ENCODE measurements at places on chromosomes 3 and 15. TPM values are rescaled to one million over a fixed set of nuclear protein-coding genes. Genes with fewer than 3 reads are reported as not detected.

DNA sequence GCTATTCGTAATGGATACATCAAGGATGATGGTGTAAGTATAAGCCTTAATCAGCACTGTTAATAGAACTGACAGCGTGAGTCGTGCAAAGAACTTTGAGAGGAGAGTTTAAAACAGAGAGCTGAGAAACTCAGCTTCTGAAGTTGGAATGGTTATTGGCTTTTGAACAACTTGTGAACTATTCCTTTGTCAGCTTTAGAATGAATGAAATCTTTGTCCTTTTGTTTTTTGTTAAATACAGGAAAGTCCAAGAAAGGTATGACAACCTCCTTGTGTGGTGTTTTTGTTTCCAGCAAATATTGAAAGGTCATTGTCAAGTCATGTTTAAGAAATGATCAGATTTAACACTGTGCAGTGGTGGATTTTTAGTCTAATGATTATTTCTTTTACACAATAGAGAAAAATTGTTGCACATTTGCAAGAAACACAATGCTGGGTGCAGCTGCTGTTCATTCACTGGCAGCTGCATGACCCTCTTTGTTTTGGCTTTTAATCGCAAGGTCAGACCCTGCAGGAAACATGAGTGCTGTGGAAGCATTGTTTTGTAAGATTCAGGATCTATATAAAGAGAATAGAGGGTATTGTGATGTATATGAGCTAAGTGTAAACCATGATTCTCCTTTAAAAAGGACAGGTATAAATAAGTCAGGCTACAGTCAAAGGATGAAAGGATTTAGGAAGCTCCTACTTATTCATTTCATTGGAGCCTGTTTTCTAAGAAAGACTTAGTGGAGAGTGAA lies 21.7 kb upstream of the ABHD10 start:
- DNase-seq = no peak

The DZIP1L gene
- total RNA-seq = 3.0 TPM

The CD96 gene
- total RNA-seq = not detected

- no peak for DNase-seq
Observed at GRCh38 chr3:32157600-32158264, 51.3 kb downstream of the GPD1L start.

- DNase-seq = no peak
Observed at GRCh38 chr15:73125219-73125618, 73.0 kb downstream of the NEO1 start.

GRCh38 chr3:131960324-131960723 lies 74.5 kb downstream of the CPNE4 start:
- no peak for DNase-seq

DNA sequence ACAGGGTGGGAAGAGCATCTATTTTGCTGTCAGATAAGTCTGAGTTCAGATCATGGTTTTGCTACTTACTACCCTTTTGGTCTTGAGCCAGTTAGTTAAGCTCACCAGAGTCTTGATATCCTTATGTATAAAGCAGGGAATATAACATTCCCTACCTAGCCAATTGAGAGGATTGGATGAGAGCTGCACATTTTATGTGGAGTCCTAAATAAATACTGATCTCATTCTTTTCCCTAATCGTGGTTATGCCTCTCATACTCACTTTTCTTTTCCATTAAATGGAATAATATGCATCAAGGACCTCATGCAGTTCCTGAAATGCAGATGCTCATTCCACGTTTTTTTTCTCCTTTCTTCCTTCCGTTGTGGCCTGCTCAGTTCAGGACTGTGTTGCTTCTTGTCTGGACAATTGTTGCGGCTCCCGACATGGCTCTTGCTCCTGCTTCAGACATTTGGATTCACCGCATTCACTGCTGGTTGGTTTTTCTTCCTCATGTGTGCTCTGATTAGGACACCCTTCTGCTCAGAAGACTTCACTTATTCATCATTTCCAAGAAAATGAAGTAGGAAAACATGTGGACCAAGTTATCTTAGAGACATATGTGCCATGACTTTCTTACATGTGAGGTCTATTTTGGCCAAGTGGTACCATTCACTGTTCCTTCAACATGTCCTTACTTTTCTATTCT lies 90.2 kb downstream of the NFKBIZ start:
- no peak for DNase-seq

DNA sequence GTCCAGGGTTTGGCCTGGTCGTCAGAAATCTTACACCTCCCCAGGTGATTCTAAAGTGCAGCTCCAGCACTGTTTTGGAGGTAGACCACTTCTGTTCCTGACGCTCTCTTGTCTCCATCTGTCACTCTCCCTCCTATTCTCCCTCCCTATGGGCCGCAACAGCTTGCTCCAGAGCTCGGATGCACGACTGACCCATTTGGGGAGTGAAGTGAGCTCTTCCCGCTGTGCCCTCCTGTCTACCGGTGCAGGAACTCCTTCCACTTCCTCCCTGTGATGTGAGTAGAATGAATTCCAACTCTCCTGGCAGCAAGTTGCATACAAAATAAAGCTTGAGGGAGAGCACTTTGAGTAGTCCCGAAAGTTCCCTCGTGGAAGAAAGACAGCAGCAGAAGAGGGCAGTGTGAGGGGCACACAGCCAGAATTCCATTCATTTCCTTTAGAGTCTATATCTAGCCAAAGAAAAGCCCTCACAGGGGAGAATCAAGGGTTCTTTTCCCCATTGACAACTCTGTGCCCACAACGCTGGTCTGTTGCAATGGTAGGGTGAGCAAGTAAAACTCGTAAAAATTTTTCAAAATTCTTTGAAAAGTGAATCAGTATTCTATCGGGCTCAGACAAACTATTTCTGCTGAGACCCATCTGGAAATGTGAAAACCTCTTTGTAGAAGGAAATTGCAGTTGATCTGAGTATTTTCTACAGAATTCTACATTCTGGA lies 39.9 kb upstream of the BDH1 start:
- DNase-seq = no peak

DNA sequence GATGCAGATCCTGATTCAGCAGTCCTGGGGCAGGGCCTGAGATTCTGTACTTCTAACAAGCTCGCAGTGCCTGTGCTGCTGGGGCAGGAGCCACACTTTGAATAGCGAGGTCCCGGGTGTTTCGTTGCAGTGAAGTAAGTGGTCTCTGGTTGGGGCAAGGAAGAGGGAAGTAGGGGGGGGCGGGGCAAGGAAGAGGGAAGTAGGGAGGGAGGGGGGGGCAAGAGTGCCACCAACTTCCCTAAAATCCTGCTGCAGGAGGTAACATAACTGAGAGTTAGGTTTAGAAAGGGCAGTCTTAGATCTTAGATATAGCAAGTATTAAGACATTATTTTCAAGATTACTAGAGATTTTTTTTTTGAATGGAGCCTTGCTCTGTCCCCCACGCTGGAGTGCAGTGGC lies 35.5 kb downstream of the CRTAP start:
- DNase-seq = no peak

GRCh38 chr15:94743668-94744067 lies 512.3 kb downstream of the MCTP2 start:
- no peak for DNase-seq
